ENCODE measurements at places on chromosomes 12 and 14. TPM values are rescaled to one million over a fixed set of nuclear protein-coding genes. Genes with fewer than 3 reads are reported as not detected.

DNA sequence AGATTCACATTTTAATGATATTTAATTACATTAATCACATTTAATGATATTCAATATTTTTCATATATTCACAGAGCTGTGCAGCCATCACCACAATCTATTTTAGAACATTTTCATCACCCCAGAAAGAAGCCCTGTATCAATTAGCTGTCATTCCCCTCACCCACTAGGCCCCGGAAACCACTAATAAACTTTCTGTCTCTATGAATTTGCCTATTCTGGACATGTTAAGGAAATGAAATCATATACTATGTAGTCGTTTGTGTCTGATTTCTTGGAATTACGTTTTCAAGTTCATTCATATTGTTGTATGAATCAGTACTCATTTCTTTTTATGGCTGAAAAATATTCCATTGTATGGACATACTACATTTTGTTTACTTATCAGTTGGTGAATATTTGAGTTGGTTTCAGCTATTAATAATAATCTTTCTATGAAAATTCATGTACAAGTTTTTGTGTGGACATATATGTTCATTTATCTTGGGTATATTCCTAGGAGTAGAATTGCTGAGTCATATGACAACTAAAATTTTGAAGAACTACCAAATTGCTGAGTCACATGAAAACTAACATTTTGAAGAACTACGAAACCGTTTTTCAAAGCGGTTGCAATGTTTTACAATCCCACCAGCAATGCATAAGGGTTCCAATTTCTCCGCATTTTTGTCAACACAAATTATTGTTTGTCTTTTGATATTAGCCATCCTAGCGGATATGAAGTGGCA, 11.7 kb upstream of the OTOGL start:
- DNase-seq: no peak

- DNase-seq: no peak
Observed at GRCh38 chr12:95136598-95136997, 63.2 kb upstream of the NR2C1 start.

- no peak for DNase-seq
Observed at GRCh38 chr12:1362143-1362662, 232.2 kb downstream of the FBXL14 start.

GRCh38 chr14:52891800-52892199, 59.0 kb downstream of the FERMT2 start:
- no peak for DNase-seq

GRCh38 chr14:50769863-50770500, 61.0 kb downstream of the NIN start:
- DNase-seq: no peak

DNA sequence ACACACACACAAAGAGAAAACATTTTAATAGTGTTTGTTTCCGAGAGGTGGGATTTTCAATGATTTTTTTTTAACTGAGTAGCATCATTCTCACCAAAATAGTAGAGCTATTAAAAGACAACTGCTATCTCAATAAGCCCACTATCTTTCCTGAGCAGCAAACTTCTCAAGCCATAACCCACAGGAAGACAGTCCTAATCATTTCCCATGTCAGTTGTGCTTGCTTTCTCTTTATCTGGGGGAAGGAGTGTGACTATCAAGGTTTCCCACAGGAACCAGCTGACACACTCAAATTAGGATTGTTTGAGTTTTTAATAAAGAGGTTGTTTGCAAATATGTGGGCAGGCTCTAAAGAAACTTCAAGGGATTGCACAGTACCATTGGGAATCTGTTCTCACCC, 4.9 kb upstream of the MAX start:
- DNase-seq: no peak

DNA sequence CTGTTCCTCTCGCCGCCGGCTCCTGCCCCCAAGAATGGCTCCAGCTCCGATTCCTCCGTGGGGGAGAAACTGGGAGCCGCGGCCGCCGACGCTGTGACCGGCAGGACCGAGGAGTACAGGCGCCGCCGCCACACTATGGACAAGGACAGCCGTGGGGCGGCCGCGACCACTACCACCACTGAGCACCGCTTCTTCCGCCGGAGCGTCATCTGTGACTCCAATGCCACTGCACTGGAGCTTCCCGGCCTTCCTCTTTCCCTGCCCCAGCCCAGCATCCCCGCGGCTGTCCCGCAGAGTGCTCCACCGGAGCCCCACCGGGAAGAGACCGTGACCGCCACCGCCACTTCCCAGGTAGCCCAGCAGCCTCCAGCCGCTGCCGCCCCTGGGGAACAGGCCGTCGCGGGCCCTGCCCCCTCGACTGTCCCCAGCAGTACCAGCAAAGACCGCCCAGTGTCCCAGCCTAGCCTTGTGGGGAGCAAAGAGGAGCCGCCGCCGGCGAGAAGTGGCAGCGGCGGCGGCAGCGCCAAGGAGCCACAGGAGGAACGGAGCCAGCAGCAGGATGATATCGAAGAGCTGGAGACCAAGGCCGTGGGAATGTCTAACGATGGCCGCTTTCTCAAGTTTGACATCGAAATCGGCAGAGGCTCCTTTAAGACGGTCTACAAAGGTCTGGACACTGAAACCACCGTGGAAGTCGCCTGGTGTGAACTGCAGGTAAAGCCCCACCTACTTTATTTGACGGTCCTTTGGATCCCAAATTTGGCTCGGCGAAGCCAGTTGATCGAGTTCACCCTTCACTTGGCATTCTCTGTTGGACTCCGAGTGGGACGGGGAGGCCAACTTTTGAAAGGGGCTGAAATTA, 1.5 kb downstream of the WNK1 start:
- DNase-seq: peak; percentile 68

DNA sequence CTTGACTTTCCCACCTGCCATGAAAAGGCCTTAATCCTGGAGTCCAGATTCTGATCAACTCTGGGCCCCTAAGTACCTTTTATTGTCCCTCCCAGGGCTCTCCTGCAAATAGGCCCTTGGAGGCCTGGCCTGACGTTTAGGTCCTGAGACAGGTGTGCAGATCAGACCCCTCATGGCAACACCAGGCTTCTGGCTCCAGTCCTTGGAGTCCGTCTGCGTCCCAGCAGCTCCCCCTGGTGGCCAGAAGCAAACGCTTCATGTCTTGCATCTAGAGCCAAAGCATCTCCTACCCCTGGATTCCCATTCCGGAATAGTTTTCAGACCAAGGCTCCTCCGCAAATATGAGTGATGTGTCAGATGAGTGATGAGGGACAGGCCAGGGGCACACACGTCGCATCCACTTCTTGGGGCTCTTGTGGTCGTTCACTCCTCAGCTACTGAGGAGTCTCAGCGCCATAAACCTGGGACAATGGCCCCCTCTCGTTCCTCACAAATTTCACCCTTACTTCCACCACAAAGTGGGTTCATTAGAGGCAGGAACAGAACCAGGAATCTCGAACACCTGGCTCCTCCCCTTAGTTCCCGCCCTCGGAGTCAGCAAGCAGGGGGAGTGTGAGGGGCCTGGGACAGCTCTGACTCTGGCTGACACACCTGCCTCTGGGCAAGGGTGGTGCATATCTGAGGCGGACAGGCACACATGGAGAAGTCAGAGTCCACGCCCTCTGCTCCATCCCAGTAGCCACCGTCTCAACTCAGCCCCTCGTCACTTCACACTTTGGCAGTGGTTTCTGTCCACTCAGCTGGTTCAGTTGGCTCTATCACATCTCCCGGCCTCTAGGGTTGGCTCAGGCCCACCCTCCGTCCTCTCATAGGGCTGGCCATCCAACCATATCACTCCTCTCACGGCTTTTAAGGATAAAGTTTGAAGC, 77.9 kb upstream of the PWP1 start:
- DNase-seq: peak; percentile 77

GRCh38 chr14:78359581-78359980, 189.4 kb downstream of the NRXN3 start:
- no peak for DNase-seq

Gene ACRBP
- total RNA-seq: 8.8 TPM

- peak; percentile 51 for DNase-seq
Observed at GRCh38 chr12:9701380-9702154, 31.3 kb downstream of the CLECL1 start.

GRCh38 chr12:58901664-58902063, 18.6 kb downstream of the LRIG3 start:
- DNase-seq: no peak

Gene PDE3A
- total RNA-seq: not detected

- DNase-seq: no peak
Observed at GRCh38 chr12:127052511-127053232, 1214.3 kb upstream of the TMEM132C start.

Gene ANG
- 1.5 TPM for total RNA-seq

GRCh38 chr12:12954356-12954755, 2.4 kb upstream of the GPRC5D start:
- DNase-seq: no peak

Gene SCYL2
- 37.8 TPM for total RNA-seq

DNA sequence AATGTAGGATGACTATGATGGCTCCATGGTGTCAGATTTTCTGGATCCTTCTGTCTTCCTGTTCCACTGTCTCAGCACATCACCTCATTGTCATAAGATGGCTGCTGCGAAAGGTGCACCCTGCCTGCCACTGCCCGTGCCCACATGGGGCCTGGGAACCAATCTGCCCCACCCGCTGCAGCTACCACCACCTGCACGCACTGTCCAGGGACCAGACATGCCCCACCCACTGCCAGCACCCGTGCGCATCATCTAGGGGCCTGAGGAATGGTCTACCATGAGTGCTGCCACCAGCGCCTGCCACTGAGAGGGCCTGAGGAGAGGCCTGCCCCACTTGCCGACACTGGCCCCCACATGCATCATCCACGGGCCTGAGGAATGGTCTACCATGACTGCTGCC, 23.8 kb downstream of the CYP46A1 start:
- DNase-seq: no peak

- DNase-seq: no peak
Observed at GRCh38 chr12:132625731-132626430, 7.3 kb downstream of the P2RX2 start.

- DNase-seq: no peak
Observed at GRCh38 chr12:76883151-76883550, 4.3 kb upstream of the CSRP2 start.

DNA sequence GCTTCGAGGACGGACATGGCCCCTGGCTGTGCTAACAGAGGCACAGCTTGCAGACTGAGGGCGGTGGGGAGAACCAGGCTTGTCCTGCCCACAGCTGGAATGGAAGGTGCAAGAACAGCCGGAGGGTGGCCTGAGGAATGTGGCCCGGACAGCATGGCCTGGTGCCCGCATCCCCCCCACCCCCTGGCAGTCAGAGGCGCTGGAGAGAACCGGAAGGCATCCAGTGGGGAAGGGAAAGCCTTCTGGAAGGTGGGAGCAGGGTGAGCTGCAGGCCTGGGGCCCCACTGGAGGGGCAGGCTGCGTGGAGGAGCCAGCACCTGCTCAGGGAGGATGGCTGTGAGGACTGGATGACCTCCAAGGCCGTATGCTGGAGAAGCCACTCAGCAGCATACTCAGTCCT, 8.1 kb upstream of the CYP46A1 start:
- DNase-seq: no peak

DNA sequence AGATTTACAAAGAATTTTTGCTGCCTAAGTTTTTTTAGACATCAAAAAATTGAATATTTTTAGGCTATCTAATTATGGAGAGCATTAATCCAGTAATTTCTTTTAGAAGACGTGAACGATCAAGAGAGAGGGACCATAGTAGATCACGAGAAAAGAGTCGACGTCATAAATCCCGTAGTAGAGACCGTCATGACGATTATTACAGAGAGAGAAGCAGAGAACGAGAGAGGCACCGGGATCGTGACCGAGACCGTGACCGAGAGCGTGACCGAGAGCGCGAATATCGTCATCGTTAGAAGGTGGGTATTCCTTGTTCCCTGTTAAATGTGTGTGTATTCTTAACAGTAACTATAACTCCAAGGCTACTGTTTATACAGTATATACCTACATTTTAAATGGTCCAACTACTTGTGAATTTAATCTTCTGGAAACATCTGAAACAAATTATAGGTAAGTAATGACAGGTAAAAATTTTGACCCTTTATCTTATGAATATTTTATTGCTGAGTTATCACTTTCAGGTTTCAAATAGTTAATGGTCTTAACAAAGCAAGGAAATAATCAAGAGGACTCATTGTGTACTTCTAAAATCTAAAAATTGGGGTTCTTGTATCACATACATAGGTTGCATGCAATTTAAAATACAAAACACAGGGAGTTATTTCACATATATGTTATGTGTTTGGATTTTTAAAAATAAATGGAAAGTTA, 23.1 kb downstream of the CPSF6 start:
- DNase-seq: no peak

DNA sequence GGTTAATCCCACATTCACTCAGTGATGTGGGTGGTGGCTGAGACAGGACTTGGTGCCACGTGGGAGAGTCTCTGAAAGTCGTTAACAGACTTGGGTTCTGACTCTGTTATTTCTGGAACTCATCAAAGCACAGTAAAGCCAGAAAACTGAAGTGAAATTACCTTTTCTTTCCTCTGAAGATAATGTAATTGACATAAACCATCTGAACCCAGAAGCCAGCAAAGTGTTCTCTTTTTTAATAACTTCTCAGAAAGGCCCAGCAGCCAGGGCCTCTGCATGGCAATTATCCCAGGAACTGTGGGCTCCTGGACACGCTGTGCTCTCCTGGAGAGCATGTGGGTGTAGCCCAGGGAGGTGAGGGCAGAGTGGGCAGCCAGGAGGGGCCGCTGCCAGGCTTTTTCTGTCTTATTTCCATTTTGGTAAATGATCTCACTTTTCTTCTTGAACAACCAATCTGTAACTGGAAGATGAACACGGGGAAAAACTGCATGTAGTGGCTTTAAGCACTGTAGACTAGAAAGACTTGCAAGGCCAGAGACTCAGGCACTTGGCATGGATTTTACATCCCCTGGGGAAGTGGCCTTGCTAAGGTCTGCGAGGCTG, 444.1 kb upstream of the TMEM132C start:
- DNase-seq: no peak

Gene TMED8
- 14.9 TPM for total RNA-seq

GRCh38 chr12:128571906-128572810, 251.6 kb downstream of the SLC15A4 start:
- no peak for DNase-seq

Gene CRADD
- total RNA-seq: 11.3 TPM

Gene NID2
- total RNA-seq: 0.36 TPM

GRCh38 chr12:106271575-106272505, 24.0 kb upstream of the CKAP4 start:
- no peak for DNase-seq

- DNase-seq: no peak
Observed at GRCh38 chr14:61615743-61616523, 79.4 kb upstream of the HIF1A start.

- no peak for DNase-seq
Observed at GRCh38 chr14:58813745-58814144, 176.0 kb downstream of the DACT1 start.

Gene FOXA1
- total RNA-seq: not detected

GRCh38 chr14:56212521-56212920, 94.3 kb downstream of the PELI2 start:
- no peak for DNase-seq

Gene ALDH1L2
- total RNA-seq: 0.14 TPM
